Endothelial cell (in vitro differentiated cells): ENCODE measurements at places on chromosomes 16 and 17.

GRCh38 chr17:31295489-31295871 lies 1.6 kb downstream of the OMG start:
- no peak for DNase-seq
- no peak overlapping the region for H3K4me3 ChIP-seq
- no peak overlapping the region for H3K27ac ChIP-seq

GRCh38 chr16:31869511-31870201 lies 4.0 kb upstream of the ZNF267 start:
- peaks cover 24% of the 10 kb centered on the region for H3K4me1 ChIP-seq
- H3K36me3 ChIP-seq: peaks cover 3% of the 10 kb centered on the region
- DNase-seq: peak; percentile 48
- H3K27me3 ChIP-seq: peaks cover 8% of the 10 kb centered on the region

DNA sequence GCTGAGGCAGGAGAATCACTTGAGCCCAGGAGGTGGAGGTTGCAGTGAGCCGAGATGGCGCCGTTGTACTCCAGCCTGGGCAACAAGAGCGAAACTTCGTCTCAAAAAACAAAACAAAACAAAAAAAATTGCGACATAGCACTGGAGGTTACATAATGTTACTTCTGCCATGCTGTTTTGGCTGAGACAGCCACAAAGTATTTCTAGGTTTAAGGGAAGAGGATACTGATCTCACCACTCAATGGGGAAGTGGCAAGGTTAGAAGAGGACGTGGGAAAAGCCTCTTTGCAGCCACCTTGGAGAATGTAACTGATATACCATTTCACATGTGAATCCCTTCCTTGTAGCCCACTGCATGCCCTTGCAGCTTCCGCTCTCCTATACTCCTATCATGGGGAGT lies 131.2 kb upstream of the NLRP1 start:
- H3K27ac ChIP-seq: no peak overlapping the region
- H3K27me3 ChIP-seq: peaks cover 3% of the 10 kb centered on the region
- H3K4me1 ChIP-seq: no peaks in the 10 kb centered on the region
- H3K4me3 ChIP-seq: no peak overlapping the region
- no peak for DNase-seq

DNA sequence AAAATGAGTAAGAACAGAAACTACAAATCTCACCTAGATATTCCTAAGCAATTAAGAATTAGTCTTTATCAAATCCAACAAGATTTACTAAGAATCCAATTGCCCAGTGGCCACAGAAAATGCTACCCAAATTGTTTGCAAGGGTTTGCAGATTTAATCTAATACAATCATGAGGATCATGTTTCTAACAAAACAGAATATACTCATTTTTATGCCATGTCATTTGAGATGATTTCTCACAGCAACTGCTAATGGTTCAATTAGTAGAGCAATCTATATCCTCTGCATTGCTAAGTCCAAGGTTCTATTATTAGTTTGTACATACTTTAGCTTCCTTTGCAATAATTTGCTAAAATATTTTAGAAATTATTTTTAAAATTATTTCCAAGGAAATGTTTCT lies 41.2 kb downstream of the HELZ start:
- no peaks in the 10 kb centered on the region for H3K4me1 ChIP-seq
- H3K27me3 ChIP-seq: peaks cover 2% of the 10 kb centered on the region
- no peak overlapping the region for H3K4me3 ChIP-seq
- peaks cover 11% of the 10 kb centered on the region for H3K36me3 ChIP-seq

GRCh38 chr17:74212209-74212912 lies 1.0 kb upstream of the TTYH2 start:
- DNase-seq: no peak
- no peak overlapping the region for H3K27ac ChIP-seq
- peaks cover 20% of the 10 kb centered on the region for H3K27me3 ChIP-seq
- H3K4me3 ChIP-seq: peak overlapping the region; percentile 84
- H3K4me1 ChIP-seq: peaks cover 50% of the 10 kb centered on the region

GRCh38 chr16:67284699-67285646 lies 5.6 kb downstream of the PLEKHG4 start:
- H3K4me1 ChIP-seq: peaks cover 7% of the 10 kb centered on the region
- H3K27me3 ChIP-seq: peaks cover 10% of the 10 kb centered on the region
- DNase-seq: peak; percentile 62
- H3K4me3 ChIP-seq: no peak overlapping the region

- H3K36me3 ChIP-seq: no peaks in the 10 kb centered on the region
- no peaks in the 10 kb centered on the region for H3K4me1 ChIP-seq
- no peak overlapping the region for H3K27ac ChIP-seq
- DNase-seq: no peak
Measured at GRCh38 chr17:68624381-68624780, 23.2 kb upstream of the FAM20A start.

- H3K4me1 ChIP-seq: no peaks in the 10 kb centered on the region
- no peak overlapping the region for H3K27ac ChIP-seq
- H3K4me3 ChIP-seq: no peak overlapping the region
- peaks cover 8% of the 10 kb centered on the region for H3K27me3 ChIP-seq
- no peak for DNase-seq
Measured at GRCh38 chr17:57102122-57102521, 17.1 kb downstream of the AKAP1 start.

- H3K27ac ChIP-seq: no peak overlapping the region
- DNase-seq: no peak
- H3K27me3 ChIP-seq: peaks cover 10% of the 10 kb centered on the region
Measured at GRCh38 chr16:85515319-85515745, 97.8 kb upstream of the GSE1 start.

DNA sequence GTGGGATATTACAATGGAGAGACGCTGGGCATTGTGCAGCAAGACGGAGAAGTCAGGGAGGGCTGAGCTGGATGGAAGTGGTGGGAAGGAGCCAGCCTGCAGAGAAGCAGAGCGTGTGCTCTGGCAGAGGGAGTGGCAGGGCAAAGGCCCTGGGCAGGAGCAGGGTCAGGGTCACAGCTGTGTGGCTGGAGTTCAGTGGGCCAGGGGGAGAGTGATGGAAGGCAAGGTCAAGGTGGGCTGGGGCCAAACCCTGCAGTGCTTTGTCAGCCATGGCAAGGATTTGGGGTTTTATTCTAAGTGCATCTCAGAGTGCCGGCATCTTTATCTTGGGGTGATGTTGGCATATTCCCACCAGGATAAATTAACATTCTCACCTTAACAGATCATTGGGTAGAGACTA lies 31.9 kb upstream of the C16orf78 start:
- H3K4me3 ChIP-seq: no peak overlapping the region
- H3K4me1 ChIP-seq: peaks cover 9% of the 10 kb centered on the region
- no peaks in the 10 kb centered on the region for H3K36me3 ChIP-seq
- H3K27me3 ChIP-seq: peaks cover 3% of the 10 kb centered on the region
- no peak for DNase-seq
- H3K27ac ChIP-seq: no peak overlapping the region

GRCh38 chr17:74316220-74316619 lies 9.8 kb upstream of the KIF19 start:
- H3K27me3 ChIP-seq: peaks cover 10% of the 10 kb centered on the region
- H3K27ac ChIP-seq: no peak overlapping the region
- no peaks in the 10 kb centered on the region for H3K36me3 ChIP-seq
- no peak overlapping the region for H3K4me3 ChIP-seq

- no peak overlapping the region for H3K27ac ChIP-seq
- H3K36me3 ChIP-seq: peaks cover 4% of the 10 kb centered on the region
- DNase-seq: no peak
- H3K27me3 ChIP-seq: peaks cover 1% of the 10 kb centered on the region
- no peak overlapping the region for H3K4me3 ChIP-seq
Measured at GRCh38 chr16:50038756-50039529, 13.9 kb downstream of the CNEP1R1 start.

DNA sequence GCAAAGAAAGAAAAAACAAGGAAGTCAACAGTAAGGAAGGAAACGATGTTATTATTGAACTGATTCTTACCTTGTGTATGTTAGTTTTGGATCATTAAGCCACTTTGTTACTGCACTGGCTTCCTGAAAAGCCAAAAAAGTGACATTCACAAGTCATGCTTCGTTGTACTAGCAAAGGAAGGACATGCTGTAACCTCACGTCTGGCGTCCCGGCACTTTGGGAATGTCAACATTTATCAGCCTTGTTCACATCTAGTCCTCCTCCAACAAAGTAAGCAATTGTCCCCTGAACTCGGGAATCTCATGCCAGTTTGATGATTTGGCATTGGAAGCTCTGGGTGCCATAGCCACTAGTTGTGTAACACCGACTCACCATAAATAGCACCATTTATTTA lies 731 bp upstream of the MKS1 start:
- peaks cover 10% of the 10 kb centered on the region for H3K4me1 ChIP-seq
- peaks cover 8% of the 10 kb centered on the region for H3K27me3 ChIP-seq
- no peak for DNase-seq
- peak overlapping the region; percentile 98 for H3K4me3 ChIP-seq

DNA sequence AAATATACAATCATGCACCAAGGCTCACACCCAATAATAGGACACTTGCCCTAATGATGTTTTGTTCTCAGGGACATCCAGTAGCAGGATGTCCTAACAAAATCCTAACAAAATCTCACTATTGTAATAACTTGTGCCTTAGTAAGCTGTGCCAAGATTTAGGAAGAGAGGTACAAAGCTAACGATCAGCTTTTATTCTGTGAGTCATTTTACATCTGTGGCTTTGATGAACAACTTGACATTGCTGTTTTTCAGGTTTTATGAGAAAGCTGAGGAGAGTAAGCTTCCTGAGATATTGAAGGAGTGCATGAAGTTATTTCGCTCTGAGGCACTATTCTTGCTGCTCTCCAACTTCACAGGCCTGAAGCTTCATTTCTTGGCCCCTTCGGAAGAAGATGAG lies 18.9 kb downstream of the OGFOD1 start:
- H3K27me3 ChIP-seq: peaks cover 1% of the 10 kb centered on the region
- DNase-seq: no peak
- peak overlapping the region; percentile 35 for H3K4me3 ChIP-seq
- no peak overlapping the region for H3K27ac ChIP-seq
- H3K36me3 ChIP-seq: peaks cover 32% of the 10 kb centered on the region
- no peaks in the 10 kb centered on the region for H3K4me1 ChIP-seq

DNA sequence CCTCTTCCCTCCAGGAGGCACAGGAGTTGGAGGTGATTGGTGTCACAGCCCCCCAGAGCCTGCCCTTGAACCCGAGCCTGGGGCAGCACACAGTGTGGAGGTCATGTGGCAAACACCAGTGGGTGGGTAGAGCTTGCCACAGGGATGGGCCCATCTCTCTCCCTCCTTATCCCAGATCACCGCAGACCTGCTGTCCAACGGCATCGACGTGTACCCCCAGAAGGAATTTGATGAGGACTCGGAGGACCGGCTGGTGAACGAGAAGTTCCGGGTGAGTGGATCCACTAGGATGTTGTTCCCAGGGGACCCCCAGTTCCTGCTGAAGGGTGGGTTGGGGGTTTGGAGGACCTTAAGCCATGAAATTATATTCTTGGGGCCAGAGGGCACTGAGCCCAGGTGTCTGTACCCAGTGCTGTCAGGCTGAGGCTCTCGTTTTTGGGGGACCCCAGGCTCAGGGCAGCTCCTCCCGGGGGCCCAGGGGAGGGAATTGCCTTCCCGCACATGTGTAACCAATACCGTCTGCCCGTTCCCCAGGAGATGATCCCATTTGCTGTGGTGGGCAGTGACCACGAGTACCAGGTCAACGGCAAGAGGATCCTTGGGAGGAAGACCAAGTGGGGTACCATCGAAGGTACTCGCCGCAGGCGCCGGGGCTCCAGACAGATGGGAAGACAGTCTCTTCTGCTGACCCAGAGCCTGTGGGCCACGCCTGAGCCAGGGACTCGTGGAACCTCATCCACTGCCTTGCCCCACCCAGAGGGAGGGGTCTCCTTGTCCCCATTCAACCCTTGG lies 351.9 kb downstream of the SEC14L1 start:
- no peak for DNase-seq
- H3K27ac ChIP-seq: no peak overlapping the region
- H3K4me1 ChIP-seq: peaks cover 18% of the 10 kb centered on the region

DNA sequence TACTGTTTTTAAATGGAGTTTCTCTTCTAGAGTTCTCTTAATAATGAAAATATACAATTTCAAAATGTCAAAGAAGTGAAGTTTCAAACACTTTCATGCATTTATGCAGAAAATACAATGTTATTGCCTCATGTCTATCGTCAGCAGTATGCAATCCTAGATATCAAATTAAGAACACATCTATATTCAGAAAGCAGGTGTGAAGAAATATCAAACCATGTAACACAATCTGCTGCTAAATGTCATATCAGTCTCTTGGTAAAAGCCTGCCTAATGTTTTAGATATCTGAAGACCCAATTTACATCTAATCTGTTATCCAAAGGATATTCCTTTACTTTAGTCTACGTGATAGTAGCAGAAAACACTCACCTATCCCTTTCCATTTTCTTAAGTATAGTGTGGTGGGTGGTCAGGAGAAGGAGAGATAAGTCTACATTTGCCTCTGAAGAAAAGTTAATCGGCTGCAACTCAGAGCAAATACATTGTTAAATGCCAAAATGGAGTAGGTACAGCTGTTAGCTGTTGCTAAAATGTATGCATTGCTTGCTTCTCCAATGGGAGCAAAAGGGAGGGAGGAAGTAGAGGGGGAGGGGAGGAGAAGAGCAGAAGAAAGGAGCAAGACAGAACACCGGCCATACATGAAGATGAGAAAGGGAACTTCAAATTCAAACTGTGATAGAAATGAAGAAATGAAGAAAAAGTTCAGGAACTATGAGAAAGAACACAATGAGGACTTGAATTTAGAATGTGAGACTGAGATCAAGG lies 64.9 kb downstream of the ITFG1 start:
- H3K36me3 ChIP-seq: peaks cover 20% of the 10 kb centered on the region
- H3K27ac ChIP-seq: no peak overlapping the region
- H3K4me3 ChIP-seq: no peak overlapping the region
- H3K27me3 ChIP-seq: peaks cover 4% of the 10 kb centered on the region
- DNase-seq: no peak

GRCh38 chr17:60724647-60725046 lies 47.0 kb downstream of the BCAS3 start:
- H3K4me3 ChIP-seq: no peak overlapping the region
- no peak overlapping the region for H3K27ac ChIP-seq
- DNase-seq: no peak
- no peaks in the 10 kb centered on the region for H3K36me3 ChIP-seq
- H3K27me3 ChIP-seq: no peaks in the 10 kb centered on the region

DNA sequence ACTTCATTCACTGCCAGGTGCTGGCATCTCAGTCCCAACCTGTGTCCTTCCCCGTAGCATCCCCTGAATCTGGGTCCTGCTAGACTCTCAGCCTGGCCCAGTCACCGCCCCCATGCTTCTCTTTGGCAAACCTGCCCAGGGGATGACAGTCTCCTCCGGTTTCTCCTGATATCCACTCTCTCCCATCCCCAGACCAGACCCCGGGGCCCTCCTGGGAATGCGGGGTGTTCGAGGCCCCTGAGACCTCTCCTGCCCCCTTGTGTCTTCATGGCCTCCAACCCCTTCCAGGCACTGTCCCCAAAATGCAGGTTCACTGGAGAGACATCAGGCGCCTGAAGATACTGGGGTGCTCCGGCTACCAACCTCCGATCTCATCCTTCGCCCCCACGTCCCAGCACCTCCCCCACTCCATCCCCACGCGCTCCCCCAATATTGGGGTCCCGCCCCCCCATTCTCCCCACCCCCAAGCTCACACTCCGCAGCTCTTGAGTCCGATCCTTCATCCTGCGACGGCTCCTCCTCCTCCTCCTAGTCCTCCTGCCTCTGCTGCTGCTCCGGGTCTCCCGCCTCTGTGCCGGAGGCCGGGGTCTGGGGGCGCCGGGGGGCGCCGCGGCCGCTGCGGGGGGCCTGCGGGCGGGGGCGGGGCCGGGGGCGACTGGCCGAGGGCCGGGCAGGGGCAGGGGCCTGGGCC lies 399 bp downstream of the STX1B start:
- DNase-seq: no peak
- H3K27ac ChIP-seq: no peak overlapping the region
- H3K27me3 ChIP-seq: peaks cover 22% of the 10 kb centered on the region
- H3K4me3 ChIP-seq: peak overlapping the region; percentile 72
- H3K36me3 ChIP-seq: peaks cover 5% of the 10 kb centered on the region
